Ecto neural progenitor cell (in vitro differentiated cells): ENCODE measurements at places on chromosomes 11 and 22.
A peak's percentile ranks its signal among the peaks of the same experiment; 100 is the strongest.

GRCh38 chr22:36232715-36233401 lies 6.5 kb downstream of the APOL2 start:
- no peak for DNase-seq

DNA sequence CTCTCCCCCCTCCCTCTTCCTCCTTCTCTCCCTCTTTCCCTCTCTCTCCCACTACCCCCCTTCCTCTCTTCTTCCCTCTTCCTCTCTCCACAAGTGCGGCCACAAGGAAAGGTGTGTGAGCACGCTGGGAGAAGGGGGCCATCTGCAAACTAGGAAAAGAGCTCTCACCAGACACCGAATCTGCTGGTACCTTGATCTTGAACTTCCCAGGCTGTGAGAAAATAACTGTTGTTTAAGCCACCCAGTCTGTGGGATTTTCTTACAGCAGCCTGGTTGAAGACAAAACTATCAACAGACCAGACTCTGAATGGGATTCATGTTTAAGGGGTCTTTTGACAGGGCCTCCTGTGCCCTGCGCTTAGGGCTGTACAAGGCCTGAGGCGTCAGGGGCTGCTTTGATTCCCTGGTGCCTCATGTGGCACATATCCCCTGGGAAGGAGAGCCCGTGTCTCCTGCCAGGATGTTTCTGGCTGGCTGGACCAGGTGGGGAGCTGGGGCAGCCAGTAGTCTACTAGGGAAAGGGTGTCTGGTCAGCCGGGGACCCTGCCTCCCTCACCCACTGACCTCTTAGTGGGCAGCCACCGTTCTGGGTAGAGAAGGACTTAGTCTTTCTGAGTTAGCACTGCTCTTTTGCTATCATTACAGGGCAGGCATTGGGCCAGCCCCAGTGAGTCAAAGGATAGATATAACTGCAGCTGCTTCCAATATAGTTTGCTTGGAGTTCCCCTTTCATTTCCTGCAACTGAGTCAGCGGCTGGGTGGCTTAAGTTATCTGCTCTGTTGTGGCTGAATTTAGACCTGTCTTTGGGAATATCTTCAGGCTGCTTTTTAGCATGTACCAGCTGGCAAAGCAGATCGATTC lies 6.2 kb downstream of the PANX1 start:
- DNase-seq, result no peak

DNA sequence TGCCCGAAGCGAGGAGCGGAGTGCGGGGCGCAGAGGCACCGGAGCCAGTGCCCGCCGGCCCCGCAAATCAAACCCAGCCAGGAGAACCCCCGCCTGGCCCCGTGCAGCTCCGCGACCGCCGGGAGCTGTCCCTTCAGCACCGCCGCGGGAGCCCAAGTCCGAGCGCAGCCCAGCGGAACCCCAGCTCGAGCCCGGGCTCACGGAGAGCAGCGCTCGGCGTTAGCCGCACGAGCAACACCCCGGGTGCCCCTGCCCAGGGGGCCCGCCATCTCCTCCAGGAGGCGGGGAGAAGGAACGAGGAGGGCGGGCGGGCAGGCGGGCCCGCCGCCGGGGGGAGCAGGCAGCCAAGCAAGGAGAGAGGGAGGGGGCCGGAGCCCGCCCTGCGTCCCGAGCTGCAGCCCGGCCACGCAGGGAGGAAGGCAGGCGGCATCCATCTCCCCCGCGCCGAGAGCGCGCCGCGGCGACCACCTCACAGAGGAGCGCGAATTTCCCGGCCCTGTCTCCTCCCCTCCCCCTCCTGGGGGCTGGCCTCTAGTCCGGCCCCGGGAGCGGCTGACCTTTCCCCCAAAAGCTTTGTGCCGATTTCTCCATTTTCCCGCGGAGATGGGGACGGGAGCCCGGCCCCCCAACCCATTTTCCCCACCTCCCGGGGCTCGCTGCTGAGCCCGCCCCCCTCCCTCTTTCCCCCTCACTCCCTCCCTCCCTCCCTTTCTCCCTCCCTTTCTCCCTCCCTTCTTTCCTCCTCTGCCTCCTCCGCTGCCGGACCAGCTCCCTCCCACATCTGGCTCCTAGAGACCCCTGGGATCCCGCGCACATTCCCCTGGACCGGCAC lies 621 bp downstream of the KCNC1 start:
- peak; percentile 85 for DNase-seq

DNA sequence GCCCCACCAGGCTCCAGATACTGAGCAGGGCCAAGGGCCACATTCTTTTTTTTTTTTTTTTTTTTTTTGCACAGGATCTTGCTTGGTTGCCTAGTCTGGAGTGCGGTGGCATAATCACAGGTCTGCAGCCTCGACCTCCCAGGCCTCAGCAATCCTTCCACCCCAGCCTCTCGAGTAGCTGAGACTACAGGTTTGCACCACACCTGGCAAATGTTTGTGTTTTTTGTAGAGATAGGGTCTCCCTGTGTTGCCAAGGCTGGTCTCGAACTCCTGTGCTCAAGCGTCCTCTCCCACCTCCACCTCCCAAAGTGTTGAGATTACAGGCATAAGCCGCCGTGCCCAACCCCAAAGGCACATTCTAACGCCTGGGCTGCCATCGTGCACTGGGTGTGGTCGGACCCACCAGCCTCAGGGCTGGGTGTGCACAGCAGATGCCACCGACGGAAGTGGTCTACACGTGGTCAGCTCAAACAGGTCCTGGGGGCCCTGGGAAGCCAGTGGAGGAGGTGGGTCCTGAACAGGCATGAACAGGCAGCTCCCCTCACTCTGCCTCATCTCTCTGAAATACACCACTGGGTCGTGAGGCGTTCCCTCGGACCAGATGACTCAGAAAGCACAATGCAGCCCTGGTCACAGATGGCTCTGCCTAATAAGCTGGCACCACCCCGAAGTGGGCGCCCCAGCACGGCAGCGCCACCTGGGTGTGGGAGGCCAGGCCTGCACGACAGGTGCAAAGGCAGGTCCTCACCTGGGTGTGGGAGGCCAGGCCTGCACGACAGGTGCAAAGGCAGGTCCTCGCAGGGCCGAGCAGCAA lies 5.1 kb upstream of the B4GALNT4 start:
- no peak for DNase-seq

DNA sequence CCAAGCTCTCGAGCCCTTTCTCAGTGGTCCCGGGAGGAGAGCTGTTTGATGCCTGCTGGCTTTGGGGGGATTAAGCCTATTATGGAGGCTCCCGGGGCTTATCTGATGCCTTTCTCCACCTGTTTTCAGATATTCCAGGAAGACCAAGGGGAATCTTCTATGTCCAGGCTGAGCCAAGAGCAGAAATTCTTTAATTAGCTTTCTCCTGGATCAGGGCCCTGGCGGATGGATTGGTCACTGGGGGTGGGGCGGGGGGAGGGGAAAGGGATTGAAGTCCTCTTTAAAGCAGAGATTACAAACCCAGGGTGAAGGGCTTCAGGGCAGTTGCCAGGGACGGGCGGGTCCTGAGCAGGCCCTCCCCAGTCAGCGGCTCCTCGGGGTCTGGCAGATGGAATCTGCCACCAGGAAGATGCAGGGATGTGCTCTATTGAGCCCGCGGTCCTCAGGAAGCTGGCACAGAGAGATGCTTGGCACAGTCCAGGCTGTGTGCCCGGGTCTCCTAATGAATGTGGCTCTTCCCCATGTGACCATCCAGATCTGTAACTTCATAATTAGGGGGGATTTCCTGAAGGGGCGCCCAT lies 33.6 kb downstream of the MACROD1 start:
- no peak for DNase-seq

- no peak for DNase-seq
Measured at GRCh38 chr11:115996125-115996807, 492.1 kb upstream of the CADM1 start.

- no peak for DNase-seq
Measured at GRCh38 chr11:35337136-35337913, 82.0 kb downstream of the SLC1A2 start.

DNA sequence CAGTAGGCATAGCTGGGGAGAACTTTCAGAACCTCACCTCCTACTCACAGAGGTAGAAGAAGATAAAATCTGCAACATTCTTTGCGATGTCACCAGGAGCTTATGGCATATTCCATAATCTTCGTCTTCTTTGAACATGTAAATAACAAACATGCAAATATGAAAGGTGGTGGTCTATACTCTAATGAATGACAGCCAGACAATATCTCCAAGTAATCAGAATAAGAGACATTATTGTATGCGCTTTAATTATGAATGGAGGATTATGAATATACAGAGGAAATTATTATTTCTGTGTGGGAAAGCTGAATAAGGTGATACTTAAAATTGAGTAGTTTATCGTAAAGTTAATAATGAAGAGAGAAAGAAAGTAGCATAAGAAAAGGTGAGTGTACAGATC lies at the start of gene OR52B4:
TSS of gene OR52B4 (minus strand) at position 101 of the 400 bp plus-strand sequence. CDS start at position 10, 91 bp downstream.
- DNase-seq, result no peak

- no peak for DNase-seq
Measured at GRCh38 chr11:70876685-70877084, 375.7 kb downstream of the SHANK2 start.

- DNase-seq, result no peak
Measured at GRCh38 chr11:14093065-14093464, 130.5 kb downstream of the SPON1 start.

DNA sequence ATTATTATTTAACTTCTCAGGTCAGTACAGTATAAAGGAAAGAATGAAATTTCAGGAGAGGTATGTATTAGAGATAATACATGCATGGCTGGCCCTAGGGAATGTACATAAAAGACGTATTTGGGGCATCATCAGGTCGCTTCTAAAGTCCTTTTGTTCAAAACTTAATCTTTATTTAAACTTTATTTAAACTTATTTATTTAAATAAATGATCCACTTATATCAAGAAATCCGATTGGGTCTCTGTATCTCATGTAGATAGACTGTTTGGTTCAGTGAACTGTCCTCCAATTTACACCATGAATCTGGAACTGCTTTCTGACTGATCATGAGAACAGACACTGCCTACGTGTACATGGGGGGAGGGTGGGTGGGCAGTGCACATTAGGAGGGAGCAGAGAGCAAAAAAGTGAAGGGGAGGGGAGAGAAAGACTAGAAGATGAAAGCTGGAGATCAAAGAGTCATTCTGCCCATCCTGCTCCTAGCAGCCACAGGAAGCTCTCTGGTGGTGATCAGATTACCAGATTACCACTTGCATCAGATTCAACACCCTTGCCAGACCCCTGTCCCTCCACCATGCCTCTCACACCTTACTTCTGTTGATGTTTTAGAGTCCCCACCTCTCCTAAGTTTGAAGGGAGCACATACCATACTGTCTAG lies 92.1 kb upstream of the MTMR2 start:
- DNase-seq, result no peak

GRCh38 chr22:43239193-43239780 lies 52.4 kb upstream of the TTLL12 start:
- no peak for DNase-seq
